ENCODE measurements at places on chromosomes 12 and 14.

- no peak for DNase-seq
Observed at GRCh38 chr12:104870797-104871196, 87.3 kb downstream of the SLC41A2 start.

DNA sequence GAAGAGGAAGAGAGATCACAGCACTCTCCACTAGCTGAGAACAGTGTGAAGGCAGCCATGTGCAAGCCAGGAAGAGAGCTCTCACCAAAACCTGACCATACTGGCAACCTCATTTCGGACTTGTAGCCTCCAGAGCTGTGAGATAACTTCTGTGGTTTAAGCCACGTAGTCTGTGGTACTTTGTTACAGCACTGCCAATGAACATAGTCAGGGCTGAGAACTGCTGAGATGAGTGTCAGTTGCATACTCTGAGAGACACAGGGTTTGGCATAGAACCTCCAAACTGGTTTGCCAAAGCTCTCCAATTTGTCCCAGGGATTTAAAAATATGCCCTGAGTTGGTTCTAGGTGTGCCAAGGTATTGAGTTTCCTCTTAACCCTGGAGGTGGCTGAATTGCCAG, 218.6 kb downstream of the ATP23 start:
- DNase-seq: no peak

DNA sequence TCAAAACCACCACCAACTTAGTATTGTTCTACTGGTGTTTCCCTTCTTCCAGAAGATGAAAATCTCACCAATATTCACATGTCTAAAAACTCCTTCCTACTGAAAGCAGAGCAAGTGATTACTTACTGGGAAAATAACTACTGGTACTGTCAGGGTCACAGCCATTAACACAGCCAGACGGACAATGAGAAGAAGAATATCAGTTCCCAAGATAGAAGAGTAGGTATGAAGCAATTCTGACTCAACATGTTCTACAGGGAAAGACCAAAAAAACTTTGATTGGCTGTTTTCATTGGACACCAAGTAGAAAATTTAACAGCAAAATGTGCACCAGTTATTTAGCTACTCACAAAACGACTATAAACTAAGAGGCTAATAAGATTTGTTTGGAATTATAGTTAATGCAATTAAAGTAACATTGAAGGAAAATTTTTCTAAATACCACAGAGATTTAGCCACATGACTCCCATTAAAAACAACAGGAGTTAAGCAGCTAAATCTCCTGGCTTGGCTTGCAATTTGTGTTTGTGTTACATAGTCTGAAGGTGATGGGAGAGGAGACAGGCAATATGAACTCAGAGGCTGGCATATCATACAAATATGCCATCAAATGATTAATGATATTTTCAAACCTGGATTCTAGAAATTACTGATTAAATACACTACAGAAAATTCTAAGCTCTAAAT, 9.5 kb downstream of the SLC38A2 start:
- no peak for DNase-seq

DNA sequence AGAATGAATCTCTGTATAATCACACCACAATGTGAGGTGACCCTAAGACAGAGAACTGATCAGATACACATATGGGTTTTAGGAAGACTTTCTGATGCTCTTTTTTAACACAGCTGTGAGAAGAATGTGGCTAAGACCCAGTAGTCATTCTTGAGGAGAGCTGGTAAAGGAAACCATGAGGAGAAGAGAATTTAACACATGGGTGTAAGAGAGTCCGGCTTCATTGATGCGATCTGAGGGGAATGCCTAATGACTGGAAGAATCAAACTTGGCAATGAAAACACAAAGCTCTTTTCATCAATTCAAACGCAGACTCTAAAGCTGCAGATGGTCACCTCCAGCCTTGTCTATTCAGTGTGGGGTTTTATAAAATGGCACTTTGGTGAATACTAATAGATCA, 79.3 kb downstream of the FOXA1 start:
- no peak for DNase-seq

DNA sequence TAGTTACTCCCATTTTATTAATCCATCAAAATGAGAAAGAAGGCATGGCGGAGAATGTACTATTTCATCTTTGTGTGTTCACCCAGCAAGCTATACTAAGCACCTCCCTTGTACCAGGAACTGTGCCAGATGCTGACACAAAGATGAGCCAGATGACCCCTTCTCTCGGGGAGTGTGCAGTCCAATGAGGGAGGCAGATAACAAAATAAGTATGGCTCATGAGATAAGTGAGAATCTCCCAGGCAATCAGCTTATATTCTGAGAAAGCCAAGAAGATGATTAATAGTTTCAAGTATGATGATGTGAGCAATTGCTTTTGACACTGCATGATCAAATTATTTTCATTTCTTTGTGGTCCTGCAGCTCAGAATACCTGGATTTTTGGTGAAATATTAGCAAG, 1.3 kb upstream of the TMEM233 start:
- DNase-seq: no peak

GRCh38 chr14:53953002-53953827, 3.4 kb downstream of the BMP4 start:
- no peak for DNase-seq

GRCh38 chr12:42985506-42985905, 396.0 kb upstream of the PRICKLE1 start:
- no peak for DNase-seq

- DNase-seq: no peak
Observed at GRCh38 chr14:67973436-67973835, 153.9 kb downstream of the RAD51B start.

DNA sequence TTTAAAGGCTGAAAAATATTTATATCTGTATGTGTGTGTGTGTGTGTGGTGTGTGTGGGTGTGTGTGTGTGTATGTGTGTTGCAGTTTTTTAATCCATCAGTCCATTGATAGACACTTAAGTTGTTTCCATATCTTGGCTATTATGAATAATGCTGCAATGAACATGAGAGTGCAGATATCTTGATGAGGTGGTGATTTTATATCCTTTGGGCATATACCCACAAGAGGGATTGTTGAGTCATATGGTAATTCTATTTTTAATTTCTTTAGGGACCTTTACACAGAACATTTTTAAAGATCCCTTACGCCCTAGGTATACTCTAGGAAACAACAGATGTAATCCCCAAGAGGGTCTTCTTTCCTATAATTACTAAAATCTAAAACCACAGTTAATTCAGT, 154.5 kb upstream of the CLEC14A start:
- no peak for DNase-seq

DNA sequence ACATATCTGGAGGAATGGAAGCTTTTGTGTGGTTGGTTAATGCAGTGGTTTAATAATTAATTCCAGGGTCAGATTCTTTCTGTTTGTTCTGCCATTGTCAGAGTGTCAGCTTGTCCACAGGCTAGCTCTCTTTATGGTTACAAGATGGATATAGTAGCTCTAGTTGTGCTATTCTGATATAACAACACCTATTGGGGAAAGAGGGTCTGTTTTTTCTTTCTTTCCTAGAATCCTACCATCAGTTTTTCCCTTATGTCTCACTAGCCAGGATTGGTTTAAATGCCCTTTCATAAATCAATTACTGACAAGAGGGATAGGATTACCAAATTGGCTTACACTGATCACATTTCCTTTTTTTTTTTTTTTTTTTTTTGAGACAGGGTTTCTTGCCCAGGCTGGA, 27.8 kb downstream of the CNOT2 start:
- no peak for DNase-seq

- no peak for DNase-seq
Observed at GRCh38 chr12:98064501-98064900, 450.9 kb upstream of the TMPO start.

GRCh38 chr14:100214770-100215083, 24.2 kb upstream of the YY1 start:
- DNase-seq: no peak

GRCh38 chr12:94405413-94406116, 54.1 kb downstream of the CEP83 start:
- DNase-seq: no peak

DNA sequence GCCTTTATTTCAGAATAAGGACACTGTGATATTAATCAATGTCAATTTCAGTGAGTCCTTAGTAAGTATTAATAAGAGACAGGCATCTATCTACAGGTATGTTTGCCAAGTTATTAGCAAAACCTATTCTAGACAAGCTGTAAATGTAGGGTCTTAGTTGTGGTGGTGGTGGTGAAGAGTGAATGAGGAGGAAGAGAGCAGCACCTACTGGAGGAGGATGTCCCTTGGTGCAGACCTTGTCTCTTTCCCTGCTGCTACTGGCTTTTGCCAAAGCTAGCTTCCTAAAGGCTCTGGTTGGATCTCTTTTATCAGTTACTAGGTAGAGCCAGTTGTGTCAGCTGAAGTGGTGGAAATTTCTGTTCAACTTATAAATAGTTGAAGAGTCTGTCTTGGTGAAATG, 304.8 kb upstream of the ATP2B1 start:
- DNase-seq: peak; percentile 16

DNA sequence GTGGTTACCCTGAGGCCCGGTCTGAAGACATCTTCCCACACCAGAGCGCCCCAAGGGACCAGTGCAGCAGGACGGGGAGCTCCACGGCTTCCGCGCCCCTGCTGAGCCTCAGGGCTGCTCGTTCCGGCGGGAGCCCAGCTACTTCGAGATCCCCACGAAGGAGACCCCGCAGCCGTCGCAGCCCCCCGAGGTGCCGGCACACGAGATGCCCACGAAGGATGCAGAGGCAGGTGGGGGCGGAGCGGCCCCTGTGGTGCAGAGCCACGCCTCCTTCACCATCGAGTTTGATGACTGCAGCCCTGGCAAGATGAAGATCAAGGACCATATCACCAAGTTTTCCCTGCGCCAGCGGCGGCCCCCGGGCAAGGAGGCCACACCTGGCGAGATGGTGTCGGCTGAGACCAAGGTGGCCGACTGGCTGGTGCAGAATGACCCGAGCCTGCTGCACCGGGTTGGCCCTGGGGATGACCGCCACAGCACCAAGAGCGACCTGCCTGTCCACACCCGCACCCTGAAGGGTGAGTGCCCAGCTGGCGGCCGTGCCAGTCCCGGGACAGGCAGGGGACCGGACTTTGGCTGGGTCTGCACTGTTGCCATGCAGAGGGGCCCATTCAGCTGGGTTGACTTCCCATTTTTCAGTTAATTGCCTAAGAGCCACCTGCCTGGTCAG, 18.1 kb downstream of the CEP170B start:
- no peak for DNase-seq

DNA sequence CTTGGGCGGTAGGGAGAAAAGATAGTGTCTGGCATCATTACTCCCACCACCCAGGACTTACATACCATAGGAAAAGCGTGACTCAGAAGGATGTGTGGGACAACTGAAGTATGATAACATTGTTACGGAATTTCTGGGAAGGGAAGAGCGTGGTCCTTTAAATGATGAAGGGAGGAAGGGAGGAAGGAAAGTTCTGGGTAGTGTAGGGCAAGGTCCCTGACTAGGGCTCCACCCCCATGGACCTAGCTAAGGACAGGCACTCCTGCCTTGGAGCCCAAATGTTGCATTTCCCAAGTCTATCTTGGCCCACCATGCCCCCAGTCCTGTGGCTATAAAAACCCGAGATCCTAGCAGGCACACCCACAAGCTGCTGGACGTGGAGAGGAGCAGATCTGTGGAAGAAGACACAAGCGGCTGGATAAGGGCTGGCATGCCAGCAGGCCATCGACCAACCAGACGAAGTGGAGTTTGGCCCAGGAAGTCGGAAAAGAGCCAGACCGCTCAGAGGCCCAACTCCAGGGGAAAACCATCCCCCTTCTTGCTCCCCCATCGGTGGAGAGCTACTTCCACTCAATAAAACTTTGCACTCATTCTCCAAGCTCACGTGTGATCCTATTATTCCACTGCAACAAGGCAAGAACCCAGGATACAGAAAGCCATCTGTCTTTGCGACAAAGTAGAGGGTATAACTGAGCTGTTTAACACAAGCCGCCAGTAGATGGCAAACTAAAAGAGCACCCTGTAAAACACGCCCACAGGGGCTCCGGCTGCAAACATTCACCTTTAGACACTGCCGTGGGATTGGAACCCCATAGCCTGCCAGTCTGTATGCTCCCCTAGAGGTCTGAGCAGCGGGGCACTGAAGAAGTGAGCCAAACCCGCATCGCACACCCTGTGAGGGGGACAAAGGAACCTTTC, 23.0 kb upstream of the RAB21 start:
- no peak for DNase-seq

DNA sequence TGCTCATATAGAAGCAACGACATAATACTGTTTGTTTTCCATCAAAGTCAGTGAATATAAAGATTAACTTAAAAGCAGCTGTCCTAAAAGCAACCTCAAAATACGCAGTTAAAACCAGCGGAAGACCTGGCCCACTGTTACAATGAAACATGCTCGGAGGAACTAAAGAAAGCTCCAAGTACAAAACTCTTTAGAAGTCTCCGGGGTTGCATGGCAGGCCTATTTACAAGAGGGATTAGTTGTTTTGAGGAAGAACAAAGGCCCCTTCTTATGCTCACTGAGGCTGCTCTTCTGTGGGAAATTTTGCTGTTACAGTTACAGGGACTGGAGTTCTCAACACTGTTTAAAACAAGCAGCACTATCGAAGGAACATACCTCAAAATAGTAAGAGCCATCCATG, 75.9 kb upstream of the C12orf71 start:
- no peak for DNase-seq

- peak; percentile 41 for DNase-seq
Observed at GRCh38 chr14:106845286-106846087, 1319.1 kb downstream of the TMEM121 start.

- DNase-seq: no peak
Observed at GRCh38 chr14:57153286-57153685, 115.4 kb downstream of the EXOC5 start.

GRCh38 chr12:39199351-39199750, 243.6 kb downstream of the KIF21A start:
- DNase-seq: no peak

- DNase-seq: no peak
Observed at GRCh38 chr12:73769337-73769736, 768.3 kb upstream of the ATXN7L3B start.

DNA sequence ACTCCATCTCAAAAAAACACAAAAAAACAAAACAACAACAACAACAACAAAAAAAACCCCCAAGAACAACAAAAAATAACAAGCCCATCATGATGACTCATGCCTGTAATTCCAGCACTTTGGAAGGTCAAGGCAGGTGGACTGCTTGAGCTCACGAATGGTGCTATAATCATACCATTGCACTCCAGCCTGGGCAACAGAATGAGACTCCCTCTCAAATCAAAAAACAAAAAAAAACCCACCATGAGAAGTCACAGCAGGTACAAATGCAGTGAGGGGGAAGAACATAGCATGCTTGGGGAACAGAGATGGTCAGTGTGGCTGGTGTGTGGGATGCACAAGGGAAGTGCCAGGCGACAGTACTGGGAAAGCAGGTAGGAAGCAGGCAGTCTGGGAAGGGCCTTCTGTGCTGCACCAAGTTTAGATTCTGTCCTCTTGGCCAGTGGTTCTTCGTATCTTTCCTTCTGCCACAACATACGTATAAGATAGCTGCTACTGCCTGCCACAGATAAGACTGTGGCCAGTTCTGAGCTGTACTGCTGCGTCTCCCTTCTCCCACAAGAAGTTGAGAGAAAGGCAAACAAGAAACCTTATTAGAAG, 28.0 kb downstream of the ATG14 start:
- DNase-seq: no peak

- DNase-seq: no peak
Observed at GRCh38 chr12:11906286-11906935, 164.3 kb upstream of the BCL2L14 start.

- peak; percentile 17 for DNase-seq
Observed at GRCh38 chr12:91381309-91381804, 198.7 kb upstream of the DCN start.

- DNase-seq: no peak
Observed at GRCh38 chr14:98234208-98234607, 1037.8 kb downstream of the BCL11B start.

GRCh38 chr12:78119351-78119918, 288.7 kb downstream of the NAV3 start:
- no peak for DNase-seq

- DNase-seq: no peak
Observed at GRCh38 chr14:105616802-105617192, 90.4 kb downstream of the TMEM121 start.
